GOT3 (cell line): ENCODE measurements at places on chromosomes 3 and 15.

DNA sequence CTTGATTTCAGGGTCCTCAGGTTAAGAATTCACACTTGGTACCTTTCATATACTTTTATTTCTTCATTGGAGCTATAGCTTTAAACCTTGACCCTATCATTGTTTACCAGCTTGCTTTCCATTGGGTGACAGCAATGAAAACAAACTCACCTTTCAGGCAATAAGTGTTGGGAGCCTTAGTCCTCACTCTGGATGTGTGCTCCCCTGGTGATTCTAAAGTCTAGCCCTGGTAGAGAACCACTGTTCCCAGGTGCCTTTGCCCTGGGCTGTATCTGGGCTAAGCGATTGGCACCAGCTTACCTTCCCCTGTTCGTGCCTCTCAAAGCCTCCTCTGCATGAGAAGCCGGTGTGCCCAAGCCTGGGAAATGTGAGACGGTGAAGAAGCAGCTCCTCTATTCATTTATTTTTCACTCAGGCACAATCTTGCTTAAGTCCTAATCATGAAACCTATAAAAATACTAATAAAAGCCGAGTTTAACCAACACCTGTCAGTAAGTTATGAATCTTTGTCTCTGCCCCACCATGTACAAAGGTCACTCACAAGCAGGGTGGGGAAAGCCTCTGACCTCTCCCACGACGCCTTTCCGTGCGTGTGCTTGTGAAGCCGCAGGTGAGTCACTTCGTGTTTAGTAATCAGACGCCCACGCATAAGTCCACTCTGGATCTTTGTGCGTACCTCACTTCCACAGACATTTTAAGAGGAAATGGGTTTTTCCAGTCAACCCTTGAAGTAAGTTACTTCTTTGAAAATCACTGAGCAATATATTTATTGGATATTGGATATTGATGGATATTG, 12.8 kb upstream of the ARRDC4 start:
- DNase-seq = no peak

GRCh38 chr3:12541625-12542024, 3.7 kb downstream of the MKRN2OS start:
- DNase-seq = no peak

DNA sequence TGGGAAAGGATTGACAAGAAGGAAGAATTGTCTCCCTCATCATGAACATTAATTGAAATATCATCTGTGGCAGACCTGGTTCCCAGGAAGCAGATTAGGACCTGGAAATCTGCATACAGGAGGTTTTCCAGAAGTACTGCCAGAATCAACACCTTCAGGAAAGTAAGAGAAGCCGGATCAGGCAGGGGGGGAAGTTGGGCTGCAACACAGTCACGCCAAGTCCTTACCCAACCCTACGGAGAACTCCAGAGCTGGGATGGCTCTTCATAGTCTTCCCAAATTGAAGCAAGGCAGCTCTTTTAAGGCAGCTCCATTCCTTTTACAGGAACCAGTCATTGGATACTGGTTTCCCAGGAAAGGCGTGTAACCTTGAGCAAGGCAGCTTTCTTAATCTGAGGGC, 35.2 kb upstream of the BFSP2 start:
- no peak for DNase-seq

DNA sequence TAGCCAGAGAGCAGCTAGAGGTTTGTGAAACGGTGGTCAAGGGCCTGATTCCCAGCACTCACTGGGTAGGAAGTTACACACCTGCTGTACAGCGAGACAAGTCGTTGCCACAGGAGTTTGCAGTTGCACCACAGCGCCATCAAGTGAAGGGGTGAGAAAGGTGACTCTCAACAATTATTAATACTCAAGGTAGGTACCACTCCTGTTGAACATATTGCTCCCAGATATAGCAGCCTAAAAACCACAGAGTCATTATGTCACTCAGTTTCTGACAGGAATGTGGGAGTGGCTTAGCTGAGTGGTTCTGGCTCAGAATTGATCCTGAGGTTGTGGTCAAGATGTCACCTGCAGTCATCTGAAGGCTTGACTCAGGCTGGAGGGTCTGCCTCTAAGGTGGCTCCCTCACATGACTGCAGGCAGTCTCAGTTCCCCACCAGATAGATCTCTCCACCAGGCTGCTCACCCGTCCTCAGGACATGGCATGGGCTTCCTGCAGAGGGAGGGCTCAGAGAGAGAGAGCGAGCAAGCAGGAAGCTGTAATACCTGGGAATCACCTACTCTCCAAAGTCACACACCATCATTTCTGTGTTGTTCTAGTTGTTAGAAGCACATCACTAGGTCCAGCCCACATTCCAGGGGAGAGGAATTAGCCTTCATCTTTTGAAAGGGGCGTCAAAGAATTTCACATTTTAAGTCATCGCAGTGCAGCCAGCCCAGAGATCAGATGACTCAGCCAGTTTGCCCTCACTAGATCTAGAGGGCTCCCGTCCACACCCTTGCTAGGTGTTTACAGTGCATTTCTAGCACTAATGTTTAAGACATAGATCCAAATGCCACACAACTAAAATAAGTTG, 17.0 kb upstream of the ANO10 start:
- no peak for DNase-seq

DNA sequence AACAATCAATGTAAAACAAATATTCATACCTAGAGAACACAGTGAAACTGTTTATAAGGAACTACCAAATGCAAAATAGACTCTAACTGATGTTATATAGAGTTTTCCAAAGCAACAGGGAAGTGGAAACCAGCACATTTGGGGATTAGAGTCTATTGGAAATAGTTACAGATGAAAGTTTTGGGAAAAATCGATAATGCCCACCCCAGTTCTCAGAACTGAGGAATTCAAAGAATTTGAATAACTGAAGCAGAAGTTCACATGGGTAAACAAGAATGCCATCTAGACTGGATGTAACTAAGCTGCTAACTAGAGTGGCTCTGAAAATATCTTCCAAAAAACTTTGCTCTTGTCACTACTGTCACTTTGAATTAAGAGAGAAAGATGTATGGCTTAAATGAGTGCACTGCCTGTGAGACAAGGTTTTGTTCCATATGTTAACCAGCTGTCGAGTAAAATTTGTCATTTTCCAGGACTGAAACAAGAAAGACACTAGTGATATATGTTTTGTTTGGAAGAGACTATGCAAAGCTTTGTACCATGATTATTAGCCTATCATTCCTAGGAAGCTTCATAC, 9.2 kb upstream of the DENND4A start:
- DNase-seq = no peak

DNA sequence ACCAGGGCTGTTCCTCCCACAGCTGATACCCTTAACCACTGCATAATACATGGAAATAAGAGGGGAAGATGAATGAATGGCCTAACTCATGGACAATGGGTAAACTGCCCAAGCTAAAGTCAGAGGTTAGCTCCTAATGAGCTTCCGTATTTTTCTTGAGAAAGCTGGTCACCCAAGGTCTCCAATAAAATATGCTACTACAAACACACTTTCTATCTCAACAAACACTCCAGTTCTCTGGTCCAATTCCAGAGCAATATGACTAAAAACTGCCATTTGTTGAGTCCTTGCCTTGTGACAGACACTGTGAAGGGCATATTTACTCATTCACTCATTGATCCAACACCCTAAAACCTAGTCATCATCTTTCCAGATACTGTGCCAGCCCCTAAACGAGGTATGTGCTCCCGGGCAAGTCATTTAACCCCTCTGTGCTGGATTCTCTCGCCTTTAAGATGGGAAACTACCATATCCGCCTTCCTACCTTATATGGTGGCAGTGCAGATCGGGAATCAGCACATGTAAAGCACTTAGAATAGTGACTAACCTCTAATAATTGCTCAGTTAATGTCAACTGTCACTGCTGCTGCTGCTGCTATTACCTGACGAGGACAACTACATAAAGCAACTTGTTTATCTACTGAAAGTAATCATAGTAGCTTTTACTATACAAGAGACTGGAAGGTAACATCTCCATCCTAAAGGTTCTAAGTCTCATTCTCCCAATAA, 89.1 kb downstream of the XXYLT1 start:
- DNase-seq = no peak

DNA sequence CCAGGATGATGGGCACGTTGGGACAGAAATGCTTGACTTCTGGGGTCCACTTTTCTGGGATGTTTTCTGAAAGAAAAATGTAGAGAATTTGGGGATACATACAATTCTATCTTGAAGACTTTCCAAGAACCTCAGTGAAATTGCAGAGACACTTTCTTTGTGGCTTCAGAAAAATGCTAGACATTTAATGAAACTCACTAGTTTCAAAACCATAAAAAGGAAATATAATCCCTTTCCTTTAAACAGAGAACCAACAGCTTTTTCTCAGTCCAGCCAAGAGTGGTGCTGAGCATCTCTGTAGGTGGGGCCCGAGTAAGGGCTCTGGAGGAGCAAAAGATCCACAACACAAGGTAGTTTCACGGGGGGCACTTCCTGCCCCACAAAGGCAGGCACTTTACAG, 4.4 kb upstream of the GPX1 start:
- DNase-seq = no peak

DNA sequence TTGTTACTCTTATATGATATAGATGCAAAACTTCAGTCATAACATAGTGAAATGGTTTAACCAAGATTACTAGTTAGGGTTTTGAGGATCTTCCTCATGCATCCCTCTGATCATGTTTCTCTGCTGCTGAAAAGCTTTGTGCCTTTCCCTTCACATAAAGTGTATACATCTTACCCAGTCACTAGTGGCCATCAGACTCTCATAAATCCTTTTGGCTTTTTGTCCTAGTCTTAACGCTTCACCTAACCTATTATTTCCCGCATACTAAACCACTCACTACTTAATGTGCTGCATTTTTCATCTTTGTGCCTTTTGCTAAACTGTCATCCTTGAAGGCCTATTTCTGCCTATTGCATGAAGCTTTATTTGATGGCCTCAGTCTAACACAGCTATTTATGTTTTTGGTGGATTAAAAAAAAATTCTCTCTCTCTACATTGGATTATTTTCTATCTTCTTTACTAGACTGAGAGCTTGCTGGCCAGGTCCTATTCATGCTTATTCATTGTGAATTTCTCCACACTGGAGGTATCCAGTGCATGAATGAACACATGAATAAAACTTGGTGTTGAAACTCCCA, 717.6 kb upstream of the GOLIM4 start:
- no peak for DNase-seq

DNA sequence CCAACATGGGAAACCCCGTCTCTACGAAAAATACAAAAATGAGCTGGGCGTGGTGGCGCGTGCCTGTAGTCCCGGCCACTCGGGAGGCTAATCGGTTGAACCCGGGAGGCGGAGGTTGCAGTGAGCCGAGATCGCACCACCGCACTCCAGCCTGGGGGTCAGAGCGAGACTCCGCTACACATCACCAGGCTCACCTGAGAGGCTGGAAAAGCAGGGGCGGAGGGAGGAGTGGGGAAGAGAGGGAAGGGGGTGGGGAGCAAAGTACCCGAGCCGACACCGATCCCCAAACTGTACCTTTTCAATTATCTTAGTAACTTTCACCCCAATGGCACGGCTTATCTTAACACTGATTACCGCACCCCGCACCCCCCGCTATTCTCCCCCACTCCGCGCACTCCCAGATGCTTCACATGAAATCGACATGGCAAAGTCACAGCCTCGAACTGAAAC, 46.4 kb upstream of the SYNM start:
- DNase-seq = no peak

GRCh38 chr3:66722675-66723074, 221.9 kb upstream of the LRIG1 start:
- peak; percentile 30 for DNase-seq

GRCh38 chr3:129015388-129016105, 14.4 kb downstream of the EFCC1 start:
- DNase-seq = no peak

DNA sequence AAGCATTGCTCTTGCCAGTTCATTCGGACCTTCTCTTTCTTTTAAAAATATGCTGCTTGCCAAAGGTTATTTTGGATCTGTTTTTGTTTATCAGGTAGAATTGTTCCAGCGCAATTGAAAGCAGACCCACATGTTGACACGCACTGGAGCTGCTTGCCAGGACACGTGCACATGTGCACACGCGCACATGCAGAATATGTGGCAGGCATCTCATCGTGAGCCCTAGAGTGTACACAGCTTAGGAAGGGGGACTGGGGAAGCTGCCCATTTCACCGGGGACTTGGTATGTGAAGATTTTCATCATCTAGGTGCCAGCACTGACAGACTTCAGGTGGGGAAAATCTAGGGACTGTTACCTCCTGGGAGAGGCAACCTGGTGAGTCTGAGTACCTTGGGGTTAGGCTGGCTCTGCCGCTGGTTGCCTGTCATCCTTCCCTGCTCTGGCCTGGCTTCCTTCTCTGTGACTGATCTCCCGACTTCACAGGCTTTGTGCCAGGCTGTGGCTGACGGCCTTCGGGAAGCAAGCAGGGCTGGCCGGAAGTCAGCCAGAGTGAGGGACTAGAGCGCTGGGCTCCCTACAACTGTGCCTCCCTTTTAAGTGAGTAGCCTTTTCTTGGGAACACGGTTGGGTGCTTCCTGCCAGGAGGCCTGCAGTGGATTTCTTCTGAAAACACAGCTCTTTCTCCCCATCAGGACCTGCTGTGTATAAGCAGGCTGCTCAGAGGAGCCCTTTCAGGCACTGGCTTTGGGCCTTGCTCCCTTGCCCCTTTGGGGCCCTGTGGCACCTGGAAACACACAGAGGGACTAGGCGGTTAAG, 129.3 kb downstream of the EEFSEC start:
- no peak for DNase-seq

DNA sequence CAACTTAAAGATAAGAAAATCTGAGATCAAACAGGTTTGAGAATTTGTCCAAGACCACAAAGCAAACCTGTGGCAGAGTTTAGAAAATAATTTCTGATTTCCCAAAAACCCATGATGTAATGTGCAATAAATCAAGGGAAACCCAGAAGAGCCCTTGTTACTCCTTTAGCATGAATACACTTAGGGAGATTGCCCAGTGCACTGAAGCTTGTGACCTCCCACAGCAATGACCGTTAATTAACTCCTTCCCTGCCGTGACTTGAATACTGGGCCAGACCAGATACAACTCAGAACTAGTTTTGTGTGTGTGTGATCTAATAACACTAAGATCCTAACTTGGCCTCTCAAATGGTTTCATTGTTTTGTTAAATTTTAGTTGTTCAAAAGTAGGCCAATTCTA, 2.5 kb downstream of the PRKAR2A start:
- no peak for DNase-seq

GRCh38 chr15:56098195-56098863, 104.9 kb upstream of the NEDD4 start:
- no peak for DNase-seq

GRCh38 chr3:185164428-185165217, 11.8 kb upstream of the C3orf70 start:
- DNase-seq = no peak

DNA sequence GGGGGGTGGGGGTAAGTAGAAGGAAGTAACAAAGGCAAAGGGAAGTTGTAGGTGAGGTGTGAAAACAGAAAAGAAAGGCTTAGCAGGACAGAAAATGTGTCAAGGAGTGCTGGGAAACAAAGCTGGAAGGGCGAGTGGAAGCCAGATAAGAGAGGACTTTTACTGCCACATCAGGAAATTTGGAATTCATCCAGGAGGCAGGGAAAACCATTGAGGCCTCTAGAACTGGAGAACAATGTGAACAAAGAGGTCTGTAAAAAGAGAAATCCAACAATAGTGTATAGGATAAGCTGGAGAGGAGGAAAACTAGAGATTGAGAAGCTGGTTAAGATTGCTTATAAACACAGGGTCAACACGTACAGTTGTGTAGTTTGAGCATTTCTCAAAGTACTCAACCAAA, 116.6 kb downstream of the NTRK3 start:
- no peak for DNase-seq
